Stimulated activated CD8-positive, alpha-beta memory T cell treated with anti-CD3 and anti-CD28 coated beads, Interleukin-2, amount 100 ng/mL, for 1 hour (primary cell): ENCODE measurements at places on chromosomes 7 and 10.

GRCh38 chr10:58439632-58440364 is 54.6 kb downstream of the TFAM start:
- no peak for DNase-seq

DNA sequence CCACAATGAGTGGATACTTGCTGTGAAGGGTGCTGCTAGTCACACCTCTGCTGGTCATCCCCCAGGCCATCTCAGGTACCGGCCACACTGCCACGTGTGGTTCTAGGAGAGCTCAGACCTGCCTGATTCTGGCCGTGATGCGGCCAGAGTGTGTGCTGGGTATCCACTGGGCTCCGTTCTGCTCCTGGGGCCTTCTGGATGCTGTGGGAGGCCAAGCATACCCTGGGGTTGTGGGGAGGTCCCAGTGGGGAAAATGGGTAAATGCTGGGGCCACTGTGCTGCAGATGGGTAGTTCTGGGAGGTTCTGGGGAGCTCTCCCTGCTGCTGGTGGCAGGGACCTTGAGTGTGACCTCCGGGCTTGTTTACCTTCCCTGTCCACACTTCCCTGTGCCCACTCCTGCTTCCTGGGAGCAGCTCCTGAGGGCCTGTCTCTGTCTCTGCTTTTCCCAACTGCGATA is 318.4 kb downstream of the GLRX3 start:
- DNase-seq, result no peak

DNA sequence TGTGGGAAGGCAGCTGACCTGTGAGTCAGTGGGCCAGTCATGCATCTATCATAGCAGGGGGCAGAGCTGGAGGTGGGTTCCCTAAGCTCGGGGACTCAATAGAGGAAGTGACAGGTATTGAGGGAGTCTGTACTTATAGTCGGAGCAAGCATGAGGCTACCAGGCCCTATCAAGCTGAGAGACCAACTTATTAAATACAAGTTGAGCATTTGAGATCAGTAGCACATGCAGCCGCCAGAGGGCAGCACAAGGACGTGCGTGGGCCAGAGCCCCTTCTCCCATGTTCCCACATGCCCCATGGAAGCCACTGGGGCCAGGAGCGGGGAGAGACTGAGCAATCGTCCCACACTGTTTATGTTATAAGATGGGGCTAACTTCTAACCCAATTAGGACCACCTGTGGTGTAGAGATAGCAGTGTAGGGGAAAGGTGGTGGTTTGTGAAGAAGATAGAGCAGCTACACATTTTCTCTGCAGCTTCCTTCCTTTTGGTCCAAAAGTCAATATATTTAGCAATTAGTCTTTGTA is 13.0 kb upstream of the STK31 start:
- peak; percentile 30 for DNase-seq

DNA sequence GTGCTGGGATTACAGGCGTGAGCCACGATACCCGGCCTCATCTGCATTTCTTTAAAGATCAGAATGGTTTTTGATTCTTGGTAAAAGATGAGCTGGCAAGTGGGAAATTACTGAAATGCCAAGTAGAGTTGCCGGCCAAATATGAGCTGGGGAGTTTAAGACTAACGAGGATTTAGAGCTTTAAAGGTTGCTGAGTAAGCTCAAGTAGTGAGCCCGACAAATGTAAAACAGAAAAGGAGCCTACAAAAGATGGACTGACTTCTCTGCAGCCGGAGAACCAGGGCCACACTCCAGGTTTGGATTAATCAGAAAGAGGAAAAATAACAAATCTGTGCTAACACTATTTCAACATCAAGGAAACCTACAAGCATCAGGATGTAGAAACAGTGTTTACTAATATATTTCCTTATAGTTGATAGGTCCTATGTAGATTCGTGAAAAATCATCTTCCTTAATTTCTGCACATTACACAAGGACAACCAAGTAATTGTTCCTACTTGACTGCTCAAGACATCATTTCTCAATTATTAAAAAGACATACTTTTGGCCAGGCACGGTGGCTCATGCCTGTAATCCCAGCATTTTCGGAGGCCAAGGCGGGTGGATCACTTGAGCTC is 49.6 kb downstream of the MPP7 start:
- no peak for DNase-seq

- DNase-seq, result no peak
Measured at GRCh38 chr10:4254101-4254994, 469.3 kb upstream of the KLF6 start.

GRCh38 chr10:100374200-100374655 is 27.2 kb downstream of the SCD start:
- DNase-seq, result no peak

- DNase-seq, result no peak
Measured at GRCh38 chr7:157908006-157908782, 571.4 kb downstream of the DNAJB6 start.

- DNase-seq, result no peak
Measured at GRCh38 chr7:104096683-104097082, 107.2 kb upstream of the RELN start.

- no peak for DNase-seq
Measured at GRCh38 chr7:3732395-3733005, 431.4 kb downstream of the SDK1 start.

- no peak for DNase-seq
Measured at GRCh38 chr10:46318799-46319198, 32.0 kb downstream of the ANTXRL start.

GRCh38 chr10:91220954-91221675 is 652 bp downstream of the PCGF5 start:
- DNase-seq, result no peak

GRCh38 chr7:20601121-20601520 is 14.3 kb upstream of the ABCB5 start:
- DNase-seq, result no peak

- DNase-seq, result no peak
Measured at GRCh38 chr10:33001908-33002492, 44.0 kb upstream of the ITGB1 start.

GRCh38 chr10:130403153-130404075 is 267.2 kb downstream of the GLRX3 start:
- DNase-seq, result no peak
